K562 (cell line): ENCODE measurements at places on chromosomes 7 and 10. TPM values are rescaled to one million over a fixed set of nuclear protein-coding genes. Genes with fewer than 3 reads are reported as not detected.

DNA sequence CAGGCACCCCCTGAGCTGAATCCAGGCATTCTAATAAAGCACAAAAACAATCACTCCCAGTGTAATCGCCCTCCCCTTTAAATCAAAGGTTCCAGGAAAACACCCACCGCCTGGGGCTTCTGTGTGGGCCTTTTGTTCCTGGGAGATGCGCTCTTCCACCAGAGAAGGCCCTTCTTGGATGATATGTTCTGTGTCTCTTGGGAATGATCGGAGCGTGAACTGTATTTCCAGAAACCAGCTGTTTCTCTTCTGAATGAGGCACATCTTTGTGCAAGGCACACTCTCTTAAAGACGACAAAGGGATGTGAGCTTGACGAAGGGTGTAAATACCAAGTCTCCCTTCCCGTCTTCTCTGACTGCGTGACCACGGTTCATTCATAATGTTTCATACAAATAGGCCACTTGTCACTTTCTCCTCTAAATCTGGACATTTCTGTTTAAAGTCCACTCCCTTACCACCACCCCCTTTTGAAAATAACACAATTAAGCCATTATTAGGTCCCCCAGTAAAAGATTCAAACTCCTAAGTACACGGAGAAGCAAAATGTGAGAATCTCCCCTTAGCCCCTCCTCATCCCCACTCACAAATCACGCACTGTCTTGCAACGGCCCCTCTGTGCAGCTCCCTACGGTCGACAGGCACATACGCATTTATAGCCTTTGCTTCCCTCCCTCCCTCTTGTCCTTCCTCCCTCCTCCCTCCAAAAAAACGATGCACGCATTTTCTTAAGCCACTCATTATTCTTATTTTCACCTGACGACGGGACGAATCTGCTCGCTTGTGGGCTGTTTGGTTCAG lies 45.6 kb upstream of the ENO4 start:
- no peaks in the 10 kb centered on the region; the same call in 2 of the 3 replicates for H3K27me3 ChIP-seq
- no peak for DNase-seq
- no peak overlapping the region for H3K27ac ChIP-seq
- no peaks in the 10 kb centered on the region for H3K4me1 ChIP-seq
- no peak overlapping the region for H3K4me3 ChIP-seq

DNA sequence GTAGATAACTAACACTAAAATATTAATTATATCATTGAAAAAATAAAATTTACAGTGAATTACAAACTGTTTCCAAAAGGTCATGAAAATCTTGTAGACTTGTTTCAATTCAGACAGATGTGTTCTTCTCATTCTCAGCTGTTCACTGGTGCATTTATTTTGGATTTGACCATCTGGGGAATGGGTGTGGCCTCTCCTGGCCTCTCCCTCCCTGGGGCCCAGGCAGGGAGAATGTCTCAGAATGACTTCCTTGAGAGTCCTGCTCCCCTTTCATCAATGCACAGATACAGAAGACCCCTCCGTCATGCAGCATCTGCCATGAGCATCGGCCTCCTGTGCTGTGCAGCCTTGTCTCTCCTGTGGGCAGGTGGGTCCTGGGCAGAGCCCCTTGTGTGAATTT lies 192.8 kb upstream of the PRSS58 start:
- no peak overlapping the region for H3K4me3 ChIP-seq
- H3K36me3 ChIP-seq: no peaks in the 10 kb centered on the region
- H3K27ac ChIP-seq: no peak overlapping the region
- H3K27me3 ChIP-seq: no peaks in the 10 kb centered on the region
- DNase-seq: no peak

GRCh38 chr10:90777621-90778020 lies 80.2 kb downstream of the HTR7 start:
- no peaks in the 10 kb centered on the region for H3K4me1 ChIP-seq
- no peaks in the 10 kb centered on the region; the same call in 1 of the 2 replicates for H3K27me3 ChIP-seq
- no peak for DNase-seq

HOGA1 gene
- total RNA-seq: not detected in 2 replicates

PRPS1L1 gene
- not detected in 2 replicates for total RNA-seq
